GM23248 (cell line): ENCODE measurements at places on chromosomes 11 and 22. TPM values are rescaled to one million over a fixed set of nuclear protein-coding genes. Genes with fewer than 3 reads are reported as not detected.
A peak's percentile ranks its signal among the peaks of the same experiment; 100 is the strongest.

GRCh38 chr11:116631201-116631600 is 141.6 kb downstream of the BUD13 start:
- no peak overlapping the region for H3K27ac ChIP-seq
- H3K27me3 ChIP-seq: no peaks in the 10 kb centered on the region
- no peaks in the 10 kb centered on the region for H3K4me1 ChIP-seq
- H3K36me3 ChIP-seq: no peaks in the 10 kb centered on the region
- no peak overlapping the region for H3K4me3 ChIP-seq
- DNase-seq: no peak

- H3K27me3 ChIP-seq: peaks cover 14% of the 10 kb centered on the region
- H3K27ac ChIP-seq: no peak overlapping the region
- DNase-seq: no peak
- H3K4me3 ChIP-seq: no peak overlapping the region
These were observed 48.1 kb downstream of the SMIM38 start for GRCh38 chr11:69203901-69204245.

- no peaks in the 10 kb centered on the region for H3K27me3 ChIP-seq
- no peaks in the 10 kb centered on the region for H3K36me3 ChIP-seq
- no peak overlapping the region for H3K27ac ChIP-seq
- peak; percentile 69 for DNase-seq
- H3K4me3 ChIP-seq: no peak overlapping the region
- no peaks in the 10 kb centered on the region for H3K4me1 ChIP-seq
These were observed 219.9 kb downstream of the MN1 start for GRCh38 chr22:27581688-27582087.

DNA sequence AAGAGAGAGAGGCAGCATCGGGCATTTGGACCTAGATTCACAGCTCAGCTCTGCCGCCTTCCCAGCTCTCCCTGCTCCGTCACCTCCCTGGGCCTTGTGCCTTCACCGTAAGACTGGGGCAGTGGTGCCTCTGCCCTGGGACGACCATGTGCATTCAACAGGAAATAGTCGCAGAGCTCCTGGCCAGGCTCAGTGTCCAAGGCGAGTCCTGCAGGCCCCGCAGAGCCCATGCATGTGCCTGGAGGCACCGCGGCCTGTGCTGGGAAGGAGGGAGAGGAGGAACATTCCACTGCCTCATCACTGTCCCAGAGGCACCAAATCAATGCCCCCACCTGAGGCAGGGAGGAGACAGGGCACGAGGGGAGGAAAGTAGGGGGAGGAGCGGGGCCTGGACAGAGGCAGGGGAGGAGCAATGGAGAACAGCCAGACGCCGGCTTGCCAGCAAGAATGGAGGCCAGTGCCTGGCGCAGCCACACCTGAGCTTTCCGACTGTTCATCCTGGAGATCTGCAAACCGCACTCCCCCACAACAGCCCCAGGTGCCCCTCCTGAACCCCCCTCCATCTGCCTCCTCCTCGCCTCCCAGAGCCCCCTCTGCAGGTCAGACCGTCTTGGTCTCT is 74.4 kb upstream of the PRR5 start:
- no peaks in the 10 kb centered on the region for H3K27me3 ChIP-seq
- no peak overlapping the region for H3K4me3 ChIP-seq
- no peaks in the 10 kb centered on the region for H3K4me1 ChIP-seq
- no peak overlapping the region for H3K27ac ChIP-seq
- no peak for DNase-seq

DNA sequence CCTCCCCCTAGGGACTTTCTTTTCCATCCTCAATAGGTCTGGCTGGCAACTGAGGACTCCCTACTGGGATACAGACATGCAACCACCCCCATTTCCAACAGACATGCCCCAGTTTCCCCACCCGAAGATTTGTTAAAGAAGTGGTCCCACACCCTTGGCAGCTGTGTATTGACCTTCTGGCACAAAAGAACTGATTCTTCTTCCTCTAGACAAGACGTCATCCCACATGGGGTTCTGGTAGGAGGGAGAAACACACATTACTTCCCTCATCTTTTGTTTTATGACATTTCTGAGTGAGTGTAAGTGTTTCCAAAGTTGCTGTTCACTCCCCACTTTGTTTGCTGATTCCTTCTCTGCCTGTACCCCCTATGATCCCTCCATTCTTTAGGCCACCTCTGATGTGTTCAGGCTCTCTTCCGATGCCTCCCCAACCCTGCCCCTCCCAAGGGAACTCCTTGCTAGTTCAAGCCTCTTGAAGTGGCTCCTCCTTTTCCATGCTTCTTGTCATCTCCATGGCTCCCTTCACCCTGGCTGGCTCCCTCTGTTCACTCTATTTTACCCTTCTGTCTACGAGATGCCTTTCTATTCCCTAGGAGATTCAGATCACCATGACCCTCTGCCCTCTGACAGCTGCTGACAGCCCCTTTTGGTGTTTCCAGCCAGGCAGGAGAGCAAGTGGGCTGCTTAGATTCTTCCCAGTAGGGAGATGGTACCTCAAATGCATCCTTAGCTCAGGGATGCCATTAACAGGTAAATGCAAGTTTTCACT is 4.3 kb downstream of the KIRREL3 start:
- H3K36me3 ChIP-seq: no peaks in the 10 kb centered on the region
- peaks cover 72% of the 10 kb centered on the region for H3K4me1 ChIP-seq
- 0 out of 2 replicates have a peak overlapping the region, but pooled peaks have one; percentile 20 for H3K27ac ChIP-seq
- no peak for DNase-seq
- H3K4me3 ChIP-seq: no peak overlapping the region

GRCh38 chr22:19666673-19667593 is 47.4 kb upstream of the SEPTIN5 start:
- no peak overlapping the region for H3K4me3 ChIP-seq
- peaks cover 16% of the 10 kb centered on the region; the same call in 1 of the 2 replicates for H3K27me3 ChIP-seq
- peak; percentile 18 for DNase-seq
- peaks cover 13% of the 10 kb centered on the region for H3K4me1 ChIP-seq

GRCh38 chr11:126437731-126438130 is 82.2 kb downstream of the ST3GAL4 start:
- H3K4me1 ChIP-seq: no peaks in the 10 kb centered on the region
- DNase-seq: no peak
- H3K27ac ChIP-seq: no peak overlapping the region
- no peak overlapping the region for H3K4me3 ChIP-seq
- no peaks in the 10 kb centered on the region for H3K36me3 ChIP-seq

GRCh38 chr22:46379066-46379930 is 43.8 kb downstream of the TRMU start:
- no peaks in the 10 kb centered on the region; the same call in 1 of the 2 replicates for H3K27me3 ChIP-seq
- H3K4me3 ChIP-seq: no peak overlapping the region

GRCh38 chr11:32003335-32003734 is 87.5 kb upstream of the RCN1 start:
- H3K4me3 ChIP-seq: no peak overlapping the region
- H3K36me3 ChIP-seq: no peaks in the 10 kb centered on the region
- DNase-seq: no peak
- no peak overlapping the region for H3K27ac ChIP-seq
- H3K27me3 ChIP-seq: peaks cover 14% of the 10 kb centered on the region; the same call in 1 of the 2 replicates

- H3K36me3 ChIP-seq: no peaks in the 10 kb centered on the region
- H3K4me1 ChIP-seq: peaks cover 11% of the 10 kb centered on the region
- H3K27me3 ChIP-seq: no peaks in the 10 kb centered on the region
- H3K4me3 ChIP-seq: no peak overlapping the region
These were observed 22.5 kb downstream of the PARVB start for GRCh38 chr22:44046485-44047141.

- H3K4me3 ChIP-seq: peak overlapping the region; percentile 89
- H3K36me3 ChIP-seq: no peaks in the 10 kb centered on the region
- peak; percentile 78 for DNase-seq
- peaks cover 4% of the 10 kb centered on the region; the same call in 1 of the 2 replicates for H3K4me1 ChIP-seq
- H3K27ac ChIP-seq: no peak overlapping the region
These were observed 437 bp downstream of the KIAA0930 start for GRCh38 chr22:45240104-45240809.

DNA sequence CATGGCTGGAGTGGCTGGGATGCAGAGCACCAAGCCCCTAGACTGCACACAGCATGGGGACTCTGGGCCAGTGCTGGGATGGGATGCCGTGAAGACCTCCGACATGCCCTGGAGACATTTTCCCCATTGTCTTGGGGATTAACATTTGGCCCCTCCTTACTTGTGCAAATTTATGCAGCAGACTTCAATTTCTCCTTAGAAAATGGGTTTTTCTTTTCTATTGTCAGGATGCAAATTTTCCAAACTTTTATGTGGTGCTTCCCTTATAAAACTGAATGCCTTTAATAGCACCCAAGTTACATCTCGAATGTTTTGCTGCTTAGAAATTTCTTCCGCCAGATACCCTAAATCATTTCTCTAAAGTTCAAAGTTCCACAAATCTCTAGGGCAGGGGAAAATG is 29.2 kb downstream of the RSF1 start:
- no peaks in the 10 kb centered on the region for H3K36me3 ChIP-seq
- H3K4me1 ChIP-seq: no peaks in the 10 kb centered on the region
- no peak for DNase-seq

DNA sequence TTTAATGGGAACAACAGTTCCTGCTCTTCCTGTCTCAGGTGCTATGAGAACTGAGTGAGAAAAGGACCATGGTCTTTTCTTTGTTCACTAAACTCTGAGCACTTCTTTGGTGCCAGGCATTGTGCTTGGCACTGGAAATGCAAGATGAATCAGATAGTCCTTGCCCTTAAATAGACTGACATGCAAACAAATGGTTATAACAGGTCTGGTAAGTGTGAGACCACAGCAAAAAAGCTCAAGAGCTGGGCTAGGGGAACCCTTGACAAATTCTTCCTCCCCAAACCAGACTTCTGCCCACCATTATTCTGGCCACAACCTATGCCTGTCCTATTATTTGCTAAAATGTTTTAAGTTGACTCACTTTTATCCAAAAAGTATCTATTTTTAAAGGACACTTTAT is 5.1 kb downstream of the SLC43A3 start:
- peaks cover 28% of the 10 kb centered on the region for H3K4me1 ChIP-seq
- H3K36me3 ChIP-seq: peaks cover 7% of the 10 kb centered on the region; the same call in 1 of the 2 replicates
- no peak overlapping the region for H3K27ac ChIP-seq
- H3K27me3 ChIP-seq: no peaks in the 10 kb centered on the region

- H3K4me1 ChIP-seq: no peaks in the 10 kb centered on the region
- no peak overlapping the region for H3K27ac ChIP-seq
- no peaks in the 10 kb centered on the region; the same call in 1 of the 2 replicates for H3K27me3 ChIP-seq
- DNase-seq: no peak
- H3K4me3 ChIP-seq: no peak overlapping the region
- no peaks in the 10 kb centered on the region for H3K36me3 ChIP-seq
These were observed 17.2 kb upstream of the MPPED2 start for GRCh38 chr11:30603357-30603756.

DNA sequence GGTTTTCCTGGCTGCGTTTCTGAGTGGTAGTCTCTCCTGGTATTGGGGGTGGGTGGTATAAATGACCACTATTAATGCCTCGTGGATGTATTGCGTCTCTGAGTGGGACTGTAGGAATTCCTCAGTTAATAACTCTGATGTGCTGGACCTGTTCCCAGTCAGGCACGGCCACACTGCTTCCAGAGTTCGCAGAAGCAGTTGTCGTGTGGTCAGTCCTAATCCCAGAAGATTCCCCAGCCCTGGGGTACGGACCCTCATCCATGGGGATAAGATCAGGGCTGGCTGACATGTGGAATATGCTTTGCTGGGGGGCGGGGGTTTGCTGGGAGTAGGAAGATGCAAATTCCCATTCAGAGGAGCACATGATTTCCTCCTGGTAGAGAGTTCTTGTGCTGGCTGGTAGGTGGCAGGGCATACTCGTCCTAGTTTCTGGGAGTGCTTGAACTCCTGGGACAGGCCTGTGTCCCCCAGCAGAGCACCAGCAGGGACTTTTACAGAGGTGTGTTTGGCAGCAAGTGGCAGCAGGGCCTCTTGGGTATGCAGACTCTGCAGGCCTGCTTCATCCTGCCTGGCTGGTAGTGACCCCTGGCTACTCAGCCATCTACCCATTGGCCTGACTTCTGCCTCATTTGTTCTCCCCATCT is 157.4 kb downstream of the NAV2 start:
- peaks cover 19% of the 10 kb centered on the region for H3K4me1 ChIP-seq
- H3K27me3 ChIP-seq: no peaks in the 10 kb centered on the region
- H3K27ac ChIP-seq: no peak overlapping the region

- H3K4me1 ChIP-seq: no peaks in the 10 kb centered on the region
- no peak overlapping the region for H3K27ac ChIP-seq
- H3K36me3 ChIP-seq: no peaks in the 10 kb centered on the region
- no peaks in the 10 kb centered on the region for H3K27me3 ChIP-seq
- H3K4me3 ChIP-seq: no peak overlapping the region
These were observed 199.7 kb upstream of the POU2AF2 start for GRCh38 chr11:111045874-111046273.

GRCh38 chr11:28366549-28367346 is 258.6 kb downstream of the METTL15 start:
- H3K27me3 ChIP-seq: no peaks in the 10 kb centered on the region
- no peaks in the 10 kb centered on the region for H3K36me3 ChIP-seq
- no peak overlapping the region for H3K27ac ChIP-seq
- no peaks in the 10 kb centered on the region for H3K4me1 ChIP-seq

GRCh38 chr11:57167125-57167846 is 14.5 kb upstream of the LRRC55 start:
- no peaks in the 10 kb centered on the region for H3K36me3 ChIP-seq

DNA sequence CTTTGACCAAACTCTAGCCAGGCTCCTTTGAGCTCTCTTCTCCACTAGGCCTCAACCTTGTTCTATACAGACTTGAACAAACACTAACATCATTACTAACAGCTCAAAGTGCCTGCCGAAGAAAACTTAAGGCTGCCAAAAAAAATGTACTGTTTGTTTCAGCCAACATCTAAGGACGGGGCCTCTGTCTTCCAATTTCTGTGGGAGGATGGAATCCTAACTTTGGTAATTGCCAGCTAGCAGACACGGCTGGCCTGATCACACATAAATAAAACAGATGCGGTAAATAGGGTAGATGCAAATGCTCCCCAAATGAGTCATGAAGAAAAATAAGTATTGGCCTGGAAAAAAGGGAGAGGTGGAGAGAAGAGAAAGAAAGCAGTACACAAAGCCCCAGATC is 394.3 kb downstream of the TMEM135 start:
- peak overlapping the region; percentile 30; the same call in 1 of the 2 replicates for H3K27ac ChIP-seq
- DNase-seq: peak; percentile 74
- no peak overlapping the region for H3K4me3 ChIP-seq
- no peaks in the 10 kb centered on the region for H3K27me3 ChIP-seq
- no peaks in the 10 kb centered on the region for H3K36me3 ChIP-seq

DNA sequence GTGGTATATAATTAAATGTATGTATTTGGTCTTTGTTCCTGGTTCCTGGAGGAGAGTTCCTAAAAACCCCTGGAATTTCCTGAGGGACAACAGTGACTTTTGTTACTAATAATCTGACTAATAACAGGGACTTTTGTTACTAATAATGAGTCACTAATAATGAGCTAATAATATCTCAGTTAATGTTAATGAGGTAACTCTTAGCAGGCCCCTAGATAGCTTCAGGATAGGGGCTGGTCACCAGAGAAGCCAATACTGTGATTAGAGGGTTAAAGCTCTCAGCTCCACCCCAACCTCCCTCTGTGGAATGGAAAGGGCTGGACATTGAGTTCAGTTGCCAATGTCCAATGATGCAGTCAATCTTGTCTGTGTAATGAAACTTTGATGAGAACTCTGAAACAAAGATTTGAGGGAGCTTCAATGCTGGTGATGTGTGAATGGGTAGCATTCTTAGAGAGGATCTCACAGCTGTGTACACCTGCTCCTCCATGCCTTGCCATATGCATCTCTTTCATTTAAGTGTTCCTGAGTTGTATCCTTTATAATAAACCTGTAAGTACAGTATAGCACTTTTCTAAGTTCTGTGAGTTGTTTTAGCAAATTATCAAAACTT is 1431.4 kb upstream of the TENM4 start:
- peaks cover 28% of the 10 kb centered on the region for H3K27me3 ChIP-seq
- DNase-seq: no peak
- no peak overlapping the region for H3K4me3 ChIP-seq
- H3K27ac ChIP-seq: no peak overlapping the region
- H3K36me3 ChIP-seq: no peaks in the 10 kb centered on the region

ELP4 gene
- 11.8 and 20.1 TPM in 2 replicates for total RNA-seq

DNAJB13 gene
- total RNA-seq: not detected in 2 replicates

ATXN10 gene
- 108 and 109 TPM in 2 replicates for total RNA-seq

CLDN5 gene
- total RNA-seq: not detected in 2 replicates

FOLR1 gene
- not detected in 2 replicates for total RNA-seq

TLCD5 gene
- total RNA-seq: 6.8 and 11.1 TPM in 2 replicates

OR5P2 gene
- not detected in 2 replicates for total RNA-seq

PISD gene
- 34.2 and 51.7 TPM in 2 replicates for total RNA-seq

GGTLC3 gene
- not detected in 2 replicates for total RNA-seq

OR4D5 gene
- not detected in 2 replicates for total RNA-seq
